Natural killer cell (primary cell): ENCODE measurements at places on chromosomes 2 and 18. TPM values are rescaled to one million over a fixed set of nuclear protein-coding genes. Genes with fewer than 3 reads are reported as not detected.
A peak's percentile ranks its signal among the peaks of the same experiment; 100 is the strongest.

DNA sequence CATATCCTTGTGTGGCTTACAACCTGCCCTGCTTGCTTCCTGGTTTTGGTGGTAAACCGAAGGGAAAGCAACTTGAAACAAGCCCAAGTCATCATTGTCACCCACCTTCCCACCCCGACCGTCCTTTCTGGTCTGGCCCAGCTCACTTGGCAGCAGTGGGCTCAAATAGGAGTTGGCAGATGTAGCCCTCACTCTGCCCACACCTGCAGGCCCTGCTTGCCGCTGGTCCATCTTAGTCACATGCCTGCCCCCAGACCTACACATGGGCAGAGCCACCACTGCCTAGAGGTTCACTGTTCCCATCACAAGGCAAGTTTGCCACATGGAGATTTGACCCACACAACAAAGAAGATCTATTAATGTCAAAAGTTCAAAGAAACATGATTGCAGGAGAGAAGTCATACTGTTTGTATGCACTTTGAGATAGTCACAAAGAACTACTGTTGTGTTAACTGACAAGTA is 9.3 kb downstream of the EIPR1 start:
- DNase-seq = no peak

Gene MYO1B
- total RNA-seq = 0.80 TPM

GRCh38 chr18:68053290-68053689 is 536.8 kb upstream of the DSEL start:
- no peak for DNase-seq

Gene ATOH8
- total RNA-seq = not detected

Gene SPDYA
- 8.1 TPM for total RNA-seq

GRCh38 chr2:45729753-45730512 is 78.5 kb downstream of the PRKCE start:
- peak; percentile 28 for DNase-seq

Gene NXPH2
- not detected for total RNA-seq

DNA sequence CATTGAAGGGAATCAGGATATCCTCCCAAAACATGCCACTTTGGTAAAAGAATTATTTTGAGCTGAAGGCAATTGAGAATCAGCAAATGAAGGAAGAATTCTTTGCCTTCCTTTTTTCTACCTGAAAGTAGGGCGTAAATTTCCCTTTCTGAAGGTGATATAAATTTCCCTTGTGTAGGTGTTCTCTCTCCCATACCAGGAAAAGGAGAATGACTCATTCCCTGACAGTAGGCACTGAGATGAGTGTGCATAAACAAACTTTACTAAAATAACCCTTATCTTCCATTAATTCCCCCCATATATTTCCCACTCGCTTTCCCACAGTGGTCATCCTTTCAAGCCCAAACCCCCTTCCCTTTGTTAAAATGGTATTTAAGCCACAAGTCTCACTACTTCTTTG is 1339.0 kb downstream of the LRP1B start:
- no peak for DNase-seq

Gene CHST10
- total RNA-seq = 15.3 TPM

GRCh38 chr2:119486196-119486827 is 38.0 kb downstream of the SCTR start:
- DNase-seq = no peak

Gene SERPINB12
- total RNA-seq = not detected

DNA sequence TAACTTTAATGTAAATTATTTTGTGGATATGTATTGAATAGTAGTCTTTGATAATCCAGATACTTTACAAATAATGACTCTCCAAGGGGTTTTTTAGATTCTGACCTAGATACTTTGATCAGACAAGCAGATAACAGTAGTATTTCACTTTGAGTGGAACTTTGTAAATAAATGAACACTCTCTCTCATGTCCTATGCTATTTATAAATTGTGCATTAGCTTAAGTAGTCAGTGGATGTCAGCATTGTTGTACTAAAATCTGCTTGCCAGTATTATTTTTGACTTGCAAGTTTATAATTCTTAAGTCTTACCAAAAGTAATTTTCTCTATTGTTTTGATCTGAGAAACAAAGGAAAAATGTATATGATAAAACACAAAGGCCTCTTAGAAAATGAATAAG is 1113.1 kb upstream of the NRXN1 start:
- DNase-seq = no peak

Gene CELF4
- not detected for total RNA-seq
